ENCODE measurements at places on chromosomes 1 and 21.

DNA sequence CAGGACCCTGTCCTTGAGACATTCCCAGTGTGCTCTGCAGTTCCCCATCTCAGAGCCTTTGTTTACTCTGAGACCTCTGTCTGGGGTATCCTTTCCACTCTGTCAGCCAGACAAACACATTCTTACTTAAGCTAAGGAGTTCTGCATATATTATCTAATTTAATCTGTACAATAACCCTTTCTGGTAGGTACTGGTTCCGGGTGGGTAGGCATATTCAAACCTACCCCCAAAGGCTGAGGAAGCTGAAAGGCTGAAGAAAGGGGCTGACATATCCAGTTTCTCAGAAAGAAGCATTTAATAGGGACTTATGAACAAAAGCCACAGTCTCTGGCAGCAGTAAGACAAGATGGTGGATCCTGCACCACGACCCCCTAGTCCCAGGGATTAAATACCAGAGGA, 53.1 kb downstream of the KCNN3 start:
- DNase-seq = no peak

DNA sequence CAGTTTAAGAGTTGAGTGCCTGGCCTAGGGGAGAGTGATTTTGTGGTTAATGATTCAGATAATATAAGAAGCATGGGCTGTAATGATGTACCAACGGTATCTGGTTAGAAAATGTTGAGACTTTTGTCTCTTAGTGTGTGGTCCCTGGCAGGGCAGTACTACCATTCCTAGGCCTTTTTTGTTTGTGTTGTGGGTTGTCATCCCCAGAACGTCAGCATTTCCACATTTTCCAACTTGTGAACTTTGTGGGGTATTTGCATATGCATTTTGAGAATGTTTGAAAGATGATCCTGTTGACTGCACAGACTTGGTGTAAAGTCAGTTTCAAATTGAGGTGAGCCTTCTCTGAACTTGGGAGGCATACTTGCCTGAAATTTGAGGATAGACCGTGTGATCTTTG, 11.4 kb downstream of the NEK7 start:
- no peak for DNase-seq

GRCh38 chr1:62995173-62995572, 211.2 kb downstream of the ATG4C start:
- DNase-seq = no peak

DNA sequence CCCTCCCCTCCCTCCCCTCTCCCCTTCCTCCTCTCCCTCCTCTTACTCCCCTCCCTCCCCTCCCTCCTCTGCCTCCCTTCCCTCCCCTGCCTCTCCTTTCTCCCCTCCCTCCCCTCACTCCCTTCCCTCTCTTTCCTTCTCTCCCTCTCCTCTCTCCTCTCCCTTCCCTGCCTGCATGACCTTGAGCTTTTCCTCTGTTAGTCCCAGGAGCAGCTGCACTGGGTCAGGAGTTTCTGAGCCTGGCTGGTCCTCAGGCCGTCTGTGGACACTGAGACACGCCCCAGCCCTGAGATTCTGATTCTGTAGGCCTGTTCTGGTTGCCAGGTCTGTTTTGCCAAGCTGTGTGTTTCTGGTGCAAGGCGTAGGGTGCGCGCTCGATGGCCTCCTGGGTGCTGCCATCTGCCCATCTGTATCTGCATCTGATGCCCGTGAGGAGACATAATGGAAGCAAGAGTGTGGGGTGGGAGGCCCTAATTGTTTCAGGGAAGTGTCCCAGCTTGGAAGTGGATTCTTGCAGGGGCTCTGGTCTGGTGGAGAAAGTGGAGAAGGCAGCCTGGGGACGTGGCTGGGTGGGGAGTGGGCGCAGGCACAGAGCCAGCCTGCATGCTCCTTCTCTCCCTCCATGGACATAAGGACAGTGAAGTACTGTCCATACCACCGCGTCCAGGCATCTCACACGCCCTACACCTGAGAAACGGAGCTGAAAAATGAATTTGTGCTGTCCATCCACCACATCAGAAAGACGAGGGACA, 97.2 kb downstream of the WDR4 start:
- DNase-seq = no peak

GRCh38 chr1:114330451-114330983, 176.8 kb upstream of the SYT6 start:
- no peak for DNase-seq

- DNase-seq = no peak
These were observed 37.0 kb downstream of the MATN1 start for GRCh38 chr1:30686236-30686935.

- peak; percentile 89 for DNase-seq
These were observed 3.3 kb upstream of the DENND2D start for GRCh38 chr1:111203681-111204200.

DNA sequence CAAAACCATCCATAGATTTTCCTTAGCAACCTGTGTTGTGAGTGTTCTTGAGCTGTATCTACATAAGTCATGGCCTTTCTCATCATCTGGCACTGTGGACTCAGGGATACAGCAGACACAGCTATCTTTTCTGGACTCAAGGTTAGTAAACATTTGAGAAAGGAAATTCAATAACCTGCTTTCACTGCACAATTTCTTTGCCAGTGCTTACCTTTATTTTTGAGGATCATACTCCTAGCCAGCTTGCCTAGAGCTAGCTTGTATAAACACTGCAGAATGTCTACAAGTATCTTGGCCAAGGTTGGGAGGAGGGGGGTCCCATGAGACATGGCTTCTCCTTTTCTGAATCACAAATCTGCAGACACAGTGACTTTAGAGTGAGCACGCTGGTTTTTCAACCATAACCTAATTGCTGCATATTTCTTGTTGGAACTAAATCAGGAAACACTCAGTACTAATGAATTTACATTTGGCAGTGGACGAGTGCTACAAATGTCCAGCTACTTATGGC, 27.2 kb downstream of the ADAMTS5 start:
- no peak for DNase-seq

DNA sequence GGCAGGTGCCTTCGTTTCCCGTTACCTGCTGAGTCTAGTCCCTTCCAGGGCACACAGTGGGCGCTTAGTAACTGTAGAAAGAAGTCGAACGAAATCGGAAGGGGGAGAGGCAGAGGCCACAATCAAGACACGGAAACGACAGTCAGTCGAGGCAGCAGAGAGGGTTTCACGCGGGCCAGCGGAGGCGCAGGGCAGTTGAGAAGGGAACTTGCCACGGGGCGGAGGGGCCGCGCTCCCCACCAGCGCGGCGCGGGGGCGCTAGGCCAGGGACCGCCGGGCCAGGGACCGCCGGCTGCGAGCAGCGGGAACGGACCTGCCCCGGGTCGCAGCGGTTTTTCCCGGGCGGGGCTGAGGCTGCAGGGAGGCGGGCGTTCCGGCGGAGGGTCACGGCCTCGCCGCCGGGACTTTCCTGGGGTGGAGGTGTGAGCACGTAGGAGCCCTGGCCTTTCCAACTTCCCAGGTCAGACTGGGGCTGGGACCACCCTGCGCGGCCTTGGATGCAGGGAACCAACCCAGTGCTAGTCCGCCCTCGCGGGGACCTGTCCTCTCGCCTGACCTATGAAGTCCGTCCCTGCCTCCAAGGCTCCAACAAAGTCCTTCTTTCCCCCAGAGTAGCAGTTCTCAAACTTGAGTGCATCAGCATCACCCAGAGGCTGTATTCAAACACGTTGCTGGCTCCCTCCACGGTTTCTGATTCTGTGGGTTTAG, 150.1 kb upstream of the FGGY start:
- DNase-seq = peak; percentile 46

DNA sequence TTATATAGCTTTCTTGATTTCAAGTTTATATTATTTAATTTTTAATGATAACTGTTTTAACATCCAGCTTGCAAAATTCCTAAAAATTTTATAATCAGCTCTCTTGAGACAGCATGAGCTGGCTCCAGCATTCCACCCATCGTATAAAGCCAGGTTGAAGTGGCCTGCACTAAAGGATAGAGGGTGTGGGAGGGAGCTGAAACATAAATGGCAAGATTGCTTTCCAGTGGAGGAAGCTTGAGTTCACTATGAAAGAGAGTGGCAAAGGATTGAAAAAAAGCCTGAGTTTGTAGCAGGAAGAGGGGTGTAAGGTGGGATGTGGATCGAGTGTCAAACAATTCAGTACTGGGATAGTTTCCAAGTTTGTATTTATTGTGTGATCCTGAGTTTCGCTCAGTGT, 48.5 kb upstream of the ZNF644 start:
- DNase-seq = no peak

DNA sequence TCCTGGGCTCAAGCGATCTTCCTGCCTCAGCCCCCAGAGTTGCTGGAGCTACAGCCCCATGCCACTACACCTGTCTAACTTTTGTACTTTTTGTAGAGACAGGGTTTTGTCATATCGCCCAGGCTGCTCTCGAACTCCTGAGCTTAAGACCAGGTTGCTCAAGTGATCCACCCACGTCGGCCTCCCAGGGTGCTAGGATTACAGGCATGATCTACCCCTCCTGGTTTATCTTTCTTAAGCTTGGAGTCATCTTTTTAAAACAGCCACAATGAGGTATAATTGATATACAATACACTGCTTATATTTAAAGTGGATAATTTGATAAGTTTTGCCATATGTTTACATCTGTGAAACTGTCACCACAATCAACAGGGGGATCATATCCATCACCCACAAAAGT, 25.4 kb upstream of the WDR26 start:
- DNase-seq = no peak

- no peak for DNase-seq
These were observed 7.2 kb downstream of the MKNK1 start for GRCh38 chr1:46596846-46597245.

DNA sequence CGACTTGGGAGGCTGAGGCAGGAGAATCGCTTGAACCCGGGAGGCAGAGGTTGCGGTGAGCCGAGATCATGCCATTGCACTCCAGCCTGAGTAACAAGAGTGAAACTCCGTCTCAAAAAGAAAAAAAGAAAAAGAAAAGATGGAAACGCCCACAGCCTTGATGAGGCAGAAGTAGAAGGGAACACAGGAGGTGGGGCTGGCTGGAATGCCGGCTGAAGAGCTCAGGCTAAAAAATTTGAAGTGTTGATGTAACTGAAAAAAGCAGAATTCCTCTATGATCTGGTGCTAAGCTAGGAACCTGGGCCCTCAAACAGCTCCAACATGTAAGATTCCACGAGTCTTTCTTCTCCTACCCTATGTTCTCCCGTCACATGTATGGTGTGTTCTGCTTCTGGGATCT, 53.6 kb downstream of the SLC66A1 start:
- no peak for DNase-seq

GRCh38 chr1:16425125-16426025, 11.8 kb downstream of the SPATA21 start:
- no peak for DNase-seq

DNA sequence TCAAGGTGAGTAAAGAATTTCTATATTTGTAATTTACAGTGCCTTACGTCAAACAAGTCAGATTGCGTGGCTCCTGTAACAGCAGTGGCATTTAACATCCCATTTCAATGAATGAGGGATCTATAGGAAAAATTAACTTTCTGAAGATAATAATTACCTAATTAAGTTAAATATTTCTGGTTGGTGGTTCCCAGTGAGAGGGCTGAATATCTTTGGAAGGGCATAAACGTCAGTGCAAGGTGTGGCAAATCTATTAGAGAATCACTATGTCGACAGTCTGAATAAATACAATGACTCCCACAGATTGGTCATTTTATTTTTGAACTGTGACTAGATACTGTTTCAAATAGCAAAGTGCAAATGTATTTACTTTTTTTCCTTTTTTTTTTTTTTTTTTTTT, 80.0 kb downstream of the S1PR1 start:
- DNase-seq = no peak

DNA sequence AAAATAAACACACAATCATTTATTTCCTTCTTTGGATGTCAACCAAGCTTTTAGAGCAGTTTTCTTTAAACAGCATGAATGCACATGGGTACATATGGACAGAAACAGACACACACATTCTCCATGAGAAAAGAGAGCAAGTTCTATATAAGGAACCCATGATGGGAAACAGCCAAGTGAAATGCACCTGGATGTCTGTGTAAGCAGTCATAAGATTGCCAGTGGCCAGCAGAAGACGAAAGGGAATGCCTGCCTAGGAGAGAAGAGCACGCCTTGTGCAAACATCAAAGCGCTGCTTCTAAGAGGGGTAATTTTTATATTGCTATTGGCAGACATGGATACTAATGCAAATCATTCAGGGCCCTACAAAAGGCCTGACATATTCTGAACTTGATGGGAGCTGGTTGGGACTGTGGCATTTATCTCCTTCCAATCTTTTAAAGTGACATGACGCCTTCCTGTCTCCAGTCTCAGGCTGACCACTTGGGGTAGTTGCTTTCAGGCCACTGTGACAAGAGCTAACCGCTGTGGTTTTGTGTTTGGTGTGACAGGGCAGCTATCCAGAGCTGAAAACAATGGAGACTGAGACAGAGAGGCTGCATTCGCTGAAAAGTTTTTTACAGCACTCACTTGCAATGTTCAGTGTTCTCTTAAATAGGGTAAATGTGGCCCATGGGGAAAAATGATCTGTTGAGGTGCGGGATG, 75.0 kb upstream of the DPT start:
- DNase-seq = peak; percentile 5

- no peak for DNase-seq
These were observed at the start of gene FAM131C for GRCh38 chr1:16073490-16074119. Gene FAM131C, minus strand, starts transcription at chr1:16073651. Its CDS starts 209 bp downstream, at chr1:16073442.

GRCh38 chr1:92961896-92962752, 862 bp upstream of the DIPK1A start:
- peak; percentile 11 for DNase-seq

DNA sequence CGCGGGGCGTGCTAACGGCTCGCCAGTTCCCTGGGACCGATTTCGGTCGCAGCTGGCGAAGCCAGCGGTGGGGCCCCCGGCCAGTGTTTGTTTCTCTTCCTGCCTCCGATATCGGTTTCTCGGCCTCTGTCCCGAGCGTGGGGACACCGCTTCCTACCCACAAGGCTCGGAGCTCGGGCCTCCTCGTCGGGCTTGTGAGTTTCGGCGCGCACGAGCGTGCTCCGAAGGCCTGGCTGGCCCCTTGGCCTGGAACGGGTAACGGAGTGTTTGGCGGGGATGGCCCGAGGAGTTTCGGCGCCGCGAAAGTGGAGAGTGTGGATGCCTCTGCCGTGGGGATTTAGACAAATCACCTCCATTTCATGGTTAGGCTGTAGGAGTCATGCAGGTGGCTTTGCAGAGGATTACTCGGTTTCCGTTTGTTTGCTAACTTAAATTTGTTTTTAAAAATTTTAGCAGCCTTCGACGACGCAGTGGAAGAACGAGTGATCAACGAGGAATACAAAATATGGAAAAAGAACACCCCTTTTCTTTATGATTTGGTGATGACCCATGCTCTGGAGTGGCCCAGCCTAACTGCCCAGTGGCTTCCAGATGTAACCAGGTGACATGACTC, 559 bp downstream of the RBBP4 start:
- DNase-seq = no peak

GRCh38 chr21:43618940-43619339, 40.3 kb downstream of the HSF2BP start:
- DNase-seq = no peak

DNA sequence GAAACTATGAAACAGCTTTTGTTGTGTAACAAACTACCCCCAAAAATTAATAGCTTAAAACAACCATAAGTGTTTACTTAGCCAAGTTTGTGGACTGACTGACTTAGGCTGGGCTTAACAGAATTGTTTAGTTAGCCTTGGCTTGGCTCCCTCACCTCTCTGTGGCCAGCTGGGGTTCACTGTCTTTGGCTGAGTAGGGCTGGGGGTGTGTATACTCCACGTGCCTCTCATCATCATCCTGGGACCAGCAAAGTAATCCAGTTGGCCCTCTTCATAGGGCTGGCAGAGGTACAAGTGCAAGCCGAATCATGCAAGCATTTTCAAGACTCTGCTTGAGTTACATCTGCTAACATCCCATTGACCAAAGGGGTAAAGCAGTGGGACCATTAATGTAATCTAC, 252.3 kb downstream of the BRINP2 start:
- no peak for DNase-seq

- DNase-seq = no peak
These were observed 34.4 kb downstream of the STX6 start for GRCh38 chr1:180988253-180988752.

GRCh38 chr1:18197299-18197698, 89.7 kb downstream of the IGSF21 start:
- no peak for DNase-seq
